ENCODE measurements at places on chromosomes 13 and 19.

- DNase-seq = no peak
Measured at GRCh38 chr19:50567052-50567841, 988 bp downstream of the LRRC4B start.

- DNase-seq = no peak
Measured at GRCh38 chr19:32032561-32032960, 312.8 kb upstream of the ZNF507 start.

DNA sequence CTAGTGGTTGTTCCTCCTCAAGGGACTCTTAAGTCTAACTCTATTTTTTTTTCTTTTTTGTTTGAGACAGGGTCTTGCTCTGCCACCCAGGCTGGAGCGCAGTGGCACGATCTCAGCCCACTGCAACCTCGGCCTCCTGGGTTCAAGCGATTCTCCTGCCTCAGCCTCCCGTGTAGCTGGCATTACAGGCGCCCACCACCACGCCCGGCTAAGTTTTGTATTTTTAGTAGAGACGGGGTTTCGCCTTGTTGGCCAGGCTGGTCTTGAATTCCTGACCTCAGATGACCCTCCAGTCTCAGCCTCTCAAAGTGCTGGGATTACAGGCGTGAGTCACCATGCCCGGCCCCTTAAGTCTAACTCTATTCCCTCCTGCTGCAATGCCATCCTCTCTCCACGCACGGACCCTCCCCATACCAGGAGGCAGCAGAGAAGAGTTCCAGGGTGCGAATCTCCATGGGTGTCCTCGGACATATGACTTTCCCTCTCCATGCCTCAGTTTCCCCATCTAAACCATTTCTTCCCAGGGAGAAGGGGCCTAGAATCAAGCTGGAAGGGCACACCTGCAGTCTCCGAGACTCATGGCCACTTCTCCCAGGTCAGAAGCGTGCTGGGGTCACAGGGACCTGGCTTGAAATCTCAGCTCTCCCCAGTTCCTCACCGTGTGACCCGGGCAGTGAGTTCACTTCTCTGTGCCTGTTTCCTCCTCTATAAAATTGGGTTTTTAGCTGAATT, 6.0 kb upstream of the BCL3 start:
- DNase-seq = no peak

- DNase-seq = no peak
Measured at GRCh38 chr13:98729658-98730057, 22.8 kb downstream of the SLC15A1 start.

GRCh38 chr13:44726778-44727177, 150.6 kb upstream of the TSC22D1 start:
- no peak for DNase-seq

DNA sequence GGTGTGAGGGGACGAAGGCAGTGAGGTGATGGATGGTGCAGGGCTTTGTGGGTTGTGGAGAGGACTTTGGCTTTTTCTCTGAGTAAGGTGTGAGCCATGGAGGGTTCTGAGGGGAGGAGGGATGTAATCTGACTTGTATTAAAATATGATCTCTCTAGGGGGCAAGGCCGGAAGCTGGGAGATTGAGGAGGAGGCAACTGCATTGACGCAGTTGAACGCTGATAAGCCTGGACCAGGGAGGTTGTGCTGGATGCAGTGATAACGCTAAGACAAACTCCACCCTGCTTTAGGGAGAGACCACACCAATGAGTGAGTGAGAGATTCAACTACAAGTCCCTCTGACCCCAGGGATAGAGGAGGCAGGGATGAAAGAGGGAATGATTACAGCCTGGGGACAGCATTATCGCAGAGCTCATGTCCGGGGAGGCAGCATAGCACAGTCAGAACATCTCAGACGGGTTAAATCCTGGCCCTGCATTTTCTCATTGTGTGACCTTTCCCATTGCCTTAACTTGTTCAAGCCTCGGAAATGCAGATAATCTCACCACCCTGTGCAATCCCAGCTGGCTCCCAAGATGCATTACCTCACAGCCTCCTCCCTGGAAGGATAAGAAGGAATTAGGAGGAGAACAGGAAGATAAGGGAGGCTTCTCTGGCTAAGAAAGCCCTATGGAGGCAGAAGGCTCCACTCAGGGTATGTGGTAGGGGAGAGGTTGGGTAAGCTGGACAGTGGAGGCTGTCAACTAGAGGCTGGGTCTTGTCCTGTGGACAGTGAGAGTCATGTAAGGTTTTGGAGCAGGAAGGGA, 124.2 kb downstream of the CACNA1A start:
- no peak for DNase-seq

- DNase-seq = no peak
Measured at GRCh38 chr13:93765811-93766210, 539.2 kb downstream of the GPC6 start.

GRCh38 chr13:107600971-107601370, 614.4 kb downstream of the LIG4 start:
- DNase-seq = no peak

GRCh38 chr19:2394442-2395292, 32.7 kb downstream of the TIMM13 start:
- DNase-seq = no peak

DNA sequence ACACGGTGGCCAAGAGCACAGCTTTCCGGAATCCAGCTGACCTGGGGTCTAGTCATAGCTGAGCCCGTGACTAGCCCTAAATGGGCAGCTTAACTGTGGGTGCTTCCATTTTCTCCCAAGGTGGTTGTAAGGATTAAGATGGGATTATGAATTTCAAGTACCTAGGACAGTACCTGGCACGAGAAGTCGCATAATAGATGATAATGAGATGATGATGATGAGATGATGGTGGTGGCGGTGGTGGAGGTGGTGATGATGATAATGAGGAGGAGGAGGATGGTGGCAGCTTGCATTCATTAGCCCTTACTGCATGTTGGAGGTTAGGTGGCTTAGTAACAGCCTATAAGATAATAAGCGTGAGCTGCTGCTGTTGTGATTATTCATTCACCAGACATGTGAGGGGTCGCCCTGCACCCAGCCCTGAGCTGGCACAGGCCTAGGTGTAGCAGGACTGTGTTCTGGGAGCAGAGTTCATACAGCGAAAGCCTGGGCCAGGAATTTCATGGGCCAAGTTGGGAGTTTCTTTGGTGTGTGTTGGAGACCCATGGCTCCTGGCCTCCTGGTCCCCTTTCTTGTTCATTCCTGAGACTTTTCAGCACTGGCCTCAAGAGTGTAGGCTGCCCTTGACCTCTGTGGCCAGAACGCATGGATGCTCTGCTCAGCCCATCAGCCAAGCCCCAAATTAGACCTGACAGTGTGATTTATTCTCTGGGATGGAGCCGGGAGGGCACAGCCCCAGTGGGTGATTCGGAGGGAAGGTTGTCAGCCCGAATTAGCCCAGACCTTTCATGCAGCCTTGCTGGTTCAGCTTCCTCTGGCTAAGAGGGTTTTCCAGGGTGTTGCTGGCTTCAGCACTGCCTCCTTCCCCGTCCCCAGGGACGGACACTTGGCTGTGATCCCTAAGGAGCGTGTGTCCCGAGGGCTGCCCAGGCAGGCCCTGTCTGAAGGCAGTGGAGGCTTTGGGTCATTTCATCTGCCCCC, 128.8 kb downstream of the SIPA1L3 start:
- no peak for DNase-seq

DNA sequence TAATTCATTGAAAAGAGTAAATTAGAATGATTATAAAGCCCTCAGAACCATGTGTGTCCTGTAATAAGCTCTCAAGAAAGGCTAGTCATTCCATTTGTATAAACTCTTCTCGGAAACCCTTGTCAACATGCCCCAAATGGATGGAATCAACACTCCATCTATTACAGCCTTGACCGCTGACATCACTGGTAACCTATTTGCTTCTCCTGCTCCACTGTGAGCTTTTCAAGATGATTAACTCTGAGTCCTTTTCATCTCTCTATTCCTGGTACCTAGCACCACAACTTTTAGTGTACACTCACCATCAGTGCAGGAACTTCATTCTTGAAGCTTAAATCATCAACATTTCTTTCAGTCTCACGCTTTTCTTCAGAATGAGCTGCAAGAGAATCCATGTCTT, 612.0 kb downstream of the DCT start:
- no peak for DNase-seq

DNA sequence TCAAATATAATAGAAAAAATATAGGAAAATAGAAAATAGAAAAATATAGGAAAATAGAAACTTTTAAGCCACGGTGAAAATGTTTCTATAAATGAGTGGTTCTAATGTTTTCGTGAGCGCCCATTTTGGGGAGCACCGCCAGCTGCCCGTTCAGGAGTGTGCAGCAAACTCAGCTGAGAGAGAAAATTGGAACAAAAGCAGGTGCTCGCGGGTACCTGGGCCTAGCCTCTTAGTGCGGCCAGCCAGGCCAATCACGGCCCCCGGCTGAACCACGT, 204 bp upstream of the PDX1 start:
- DNase-seq = no peak

DNA sequence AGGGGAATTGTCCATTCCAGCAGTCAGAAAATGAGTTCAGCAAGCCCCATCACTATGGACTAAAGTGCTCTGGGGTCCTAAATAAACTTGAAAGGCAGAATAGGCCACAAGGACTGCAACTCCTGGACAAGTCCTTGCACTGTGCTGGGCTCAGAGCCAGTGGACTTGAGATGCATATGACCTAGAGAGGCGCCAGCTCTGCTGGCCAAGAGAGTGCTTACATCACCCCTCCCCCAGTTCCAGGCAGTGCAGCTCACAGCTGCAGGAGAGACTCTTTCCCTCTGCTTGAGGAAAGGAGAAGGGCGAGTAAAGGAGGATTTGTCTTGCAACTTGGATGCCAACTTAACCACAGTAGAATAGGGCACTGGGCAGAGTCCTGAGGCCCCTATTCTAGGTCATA, 109.5 kb upstream of the WASF3 start:
- DNase-seq = no peak

GRCh38 chr19:19543101-19543500, 5.0 kb downstream of the CILP2 start:
- no peak for DNase-seq

DNA sequence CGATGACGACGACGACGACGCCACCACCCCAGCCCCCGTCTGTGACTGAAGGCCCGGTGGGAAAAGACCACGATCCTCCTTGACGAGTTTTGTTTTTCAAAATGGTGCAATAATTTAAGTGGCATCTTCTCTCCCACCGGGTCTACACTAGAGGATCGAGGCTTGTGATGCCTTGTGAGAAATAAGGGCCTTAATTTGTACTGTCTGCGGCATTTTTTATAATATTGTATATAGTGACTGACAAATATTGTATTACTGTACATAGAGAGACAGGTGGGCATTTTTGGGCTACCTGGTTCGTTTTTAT, 2.5 kb downstream of the KLF2 start:
- DNase-seq = no peak

DNA sequence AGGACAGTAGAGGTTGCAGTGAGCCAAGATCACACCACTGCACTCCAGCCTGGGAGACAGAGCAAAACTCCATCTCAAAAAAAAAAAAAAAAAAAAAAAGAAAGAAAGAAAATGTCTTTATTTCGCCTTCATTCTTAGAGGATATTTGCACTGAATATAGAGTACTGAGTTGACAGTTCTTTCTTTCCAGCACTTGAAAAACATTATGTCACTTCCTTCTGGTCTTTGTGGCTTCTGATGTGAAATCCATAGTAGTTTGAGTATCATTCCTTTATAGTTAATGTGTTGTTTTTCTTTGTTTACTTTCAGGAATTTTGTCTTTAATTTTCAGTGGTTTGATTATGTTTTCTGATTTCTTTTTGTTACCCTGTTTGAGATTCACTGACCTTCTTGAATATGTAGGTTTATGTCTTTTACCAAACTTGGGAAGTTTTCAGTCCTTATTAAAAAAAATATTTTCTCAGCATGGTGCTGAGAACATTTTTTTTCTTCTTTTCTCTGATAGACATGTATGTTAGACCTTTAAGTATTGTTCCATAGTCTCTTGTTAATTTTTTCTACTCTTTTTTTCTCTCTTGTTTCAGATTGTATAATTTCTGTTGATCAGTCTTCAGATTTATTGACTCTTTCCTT, 50.1 kb downstream of the PCCA start:
- DNase-seq = no peak

DNA sequence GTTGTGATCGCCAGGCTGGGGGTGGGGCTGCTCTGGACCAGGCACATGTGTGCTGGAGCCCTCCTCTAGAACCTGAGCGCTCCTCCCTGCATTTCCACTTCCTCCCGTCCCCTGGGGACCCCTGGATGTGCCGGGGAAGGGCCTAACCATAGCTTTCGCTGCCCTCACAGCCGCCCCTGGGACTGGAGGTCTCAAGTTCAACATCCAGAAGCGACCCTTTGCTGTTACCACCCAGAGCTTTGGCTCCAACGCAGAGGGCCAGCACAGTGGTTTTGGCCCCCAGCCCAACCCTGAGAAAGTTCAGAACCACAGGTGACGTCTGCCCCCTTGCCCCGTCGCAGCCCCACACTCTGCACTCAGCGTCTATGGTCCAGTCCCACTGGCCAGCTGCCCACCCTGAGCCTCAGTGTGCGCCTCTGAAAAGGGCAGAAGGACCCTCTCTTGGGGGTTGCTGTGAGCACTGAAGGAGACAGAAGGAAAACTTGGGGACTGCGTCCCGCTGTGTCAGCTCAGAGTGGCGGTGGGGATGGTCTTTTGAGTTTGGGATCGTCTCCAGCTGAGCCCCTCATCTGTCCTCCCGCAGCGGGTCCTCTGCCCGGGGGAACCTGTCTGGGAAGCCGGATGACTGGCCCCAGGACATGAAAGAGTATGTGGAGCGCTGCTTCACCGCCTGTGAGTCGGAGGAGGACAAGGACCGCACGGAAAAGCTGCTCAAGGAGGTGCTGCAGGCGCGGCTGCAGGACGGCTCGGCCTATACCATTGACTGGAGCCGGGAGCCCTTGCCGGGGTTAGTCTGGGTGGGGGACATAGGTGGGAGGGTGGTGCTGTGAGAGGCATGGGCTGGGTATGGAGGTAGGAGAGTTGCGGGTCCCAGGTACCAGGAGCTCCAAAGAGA, 6.0 kb downstream of the LENG8 start:
- no peak for DNase-seq

GRCh38 chr19:42461700-42462324, 19.1 kb upstream of the CXCL17 start:
- no peak for DNase-seq

DNA sequence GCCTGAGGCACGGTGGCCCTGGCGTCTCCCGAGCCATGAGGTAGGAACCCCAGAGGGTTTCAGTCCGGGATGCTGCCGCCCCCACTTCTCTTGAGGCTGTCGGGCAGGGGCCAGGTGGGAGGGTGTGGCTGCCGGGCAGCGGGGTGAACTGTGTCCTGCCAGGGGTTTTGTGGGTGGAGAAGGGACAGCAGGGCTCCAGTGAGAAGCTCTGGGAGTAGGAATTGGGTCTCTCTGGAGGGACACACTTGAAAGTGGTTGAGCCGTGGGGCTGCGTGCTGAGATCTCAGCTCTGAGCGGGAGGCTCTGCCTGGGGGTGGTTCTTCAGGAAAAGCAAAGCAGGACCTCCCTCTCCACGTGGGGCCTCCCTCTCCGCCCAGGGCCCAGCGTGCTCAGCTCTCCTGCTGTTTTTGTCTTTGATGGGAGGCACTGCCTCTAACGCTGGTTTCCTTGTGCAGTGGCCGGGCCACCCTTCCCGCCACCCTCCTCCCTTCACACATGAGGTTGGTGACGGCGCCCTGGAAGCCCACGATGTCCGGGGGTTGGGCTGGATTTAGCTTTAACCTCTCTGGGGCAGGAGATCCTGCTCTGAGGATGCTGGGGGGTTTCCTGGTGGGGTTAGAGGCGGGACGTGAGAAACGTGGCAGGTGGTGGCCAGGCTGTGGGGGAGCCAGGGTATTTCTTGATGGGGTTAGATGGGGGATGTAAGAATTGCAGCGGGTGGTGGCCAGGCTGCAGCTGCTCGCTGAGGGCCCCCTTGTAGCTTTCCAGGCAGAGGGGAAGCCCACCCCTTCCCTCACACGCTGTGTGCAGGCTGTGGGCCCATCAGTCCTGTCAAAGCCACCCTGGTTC, 15.3 kb upstream of the ZNF554 start:
- no peak for DNase-seq

GRCh38 chr13:113620036-113620796, 35.7 kb downstream of the TFDP1 start:
- no peak for DNase-seq
